ENCODE measurements at places on chromosomes 5 and 9.

DNA sequence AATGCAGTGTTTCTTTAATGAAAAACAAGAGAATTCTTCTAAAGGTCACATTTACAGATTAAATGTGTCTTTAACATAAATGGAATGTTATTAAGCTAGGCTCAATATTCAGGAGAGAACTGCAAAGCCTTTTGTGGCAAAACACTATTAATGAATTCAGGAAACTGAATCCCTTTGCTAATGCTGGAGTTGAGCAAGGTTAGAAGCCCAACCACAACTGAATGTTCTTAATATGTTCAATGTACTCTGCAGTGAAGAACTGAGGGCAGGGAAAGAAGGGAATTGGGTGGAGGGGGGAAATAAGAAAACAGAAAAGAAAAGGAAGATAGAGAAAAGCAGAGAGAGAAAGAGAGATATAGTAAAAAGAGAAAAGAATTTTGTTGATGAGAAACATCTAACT lies 276.7 kb upstream of the TMEM161B start:
- no peak overlapping the region for H3K27ac ChIP-seq
- H3K4me1 ChIP-seq: no peaks in the 10 kb centered on the region
- DNase-seq: no peak
- no peak overlapping the region for H3K4me3 ChIP-seq
- no peaks in the 10 kb centered on the region for H3K36me3 ChIP-seq

GRCh38 chr5:74580729-74581109 lies 59.8 kb downstream of the ENC1 start:
- H3K36me3 ChIP-seq: no peaks in the 10 kb centered on the region
- H3K4me1 ChIP-seq: peaks cover 9% of the 10 kb centered on the region
- H3K27ac ChIP-seq: no peak overlapping the region
- H3K27me3 ChIP-seq: no peaks in the 10 kb centered on the region

- H3K27me3 ChIP-seq: peaks cover 14% of the 10 kb centered on the region
- no peak overlapping the region for H3K27ac ChIP-seq
- no peaks in the 10 kb centered on the region for H3K4me1 ChIP-seq
- H3K4me3 ChIP-seq: no peak overlapping the region
Observed at GRCh38 chr9:122111413-122112085, 18.4 kb upstream of the TTLL11 start.

DNA sequence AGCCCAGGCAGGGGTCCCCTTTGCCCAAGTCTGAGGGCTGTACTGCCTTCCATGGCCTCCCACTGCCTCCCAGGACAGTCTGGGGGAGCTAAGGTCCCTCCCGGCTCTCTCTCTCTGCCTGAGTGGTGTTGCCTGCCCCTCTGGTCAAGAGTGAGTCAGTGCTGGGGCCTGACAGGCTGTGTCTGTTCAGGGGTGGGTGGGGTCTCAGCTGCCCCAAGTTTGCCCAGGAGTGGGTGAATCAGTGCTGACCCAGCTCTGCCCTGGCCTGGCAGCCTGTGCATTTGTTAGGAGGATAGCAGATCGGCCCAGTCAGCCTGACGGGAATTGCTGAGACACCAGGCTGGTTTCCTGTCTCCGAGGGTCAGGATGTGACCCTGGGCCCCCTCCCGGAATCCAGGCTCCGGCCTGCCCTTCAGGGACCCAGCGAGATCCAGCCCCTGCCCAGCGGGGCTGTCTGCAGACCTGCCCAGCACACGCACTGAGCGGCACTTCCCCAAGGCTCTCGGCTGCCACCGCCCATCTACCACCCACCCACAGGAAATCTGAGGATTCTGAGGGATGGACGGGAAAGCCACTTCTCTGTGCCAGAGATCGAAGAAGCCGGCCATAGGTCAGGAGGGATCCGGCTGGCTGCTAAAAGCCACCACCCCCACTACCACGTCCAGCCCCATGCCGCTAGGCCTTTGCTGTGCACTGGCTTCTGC lies 15.9 kb downstream of the ENG start:
- H3K4me1 ChIP-seq: peaks cover 49% of the 10 kb centered on the region
- no peaks in the 10 kb centered on the region for H3K27me3 ChIP-seq
- DNase-seq: peak; percentile 92
- no peak overlapping the region for H3K4me3 ChIP-seq

GRCh38 chr9:80072451-80072850 lies 500.7 kb downstream of the TLE4 start:
- H3K4me3 ChIP-seq: no peak overlapping the region
- no peaks in the 10 kb centered on the region for H3K36me3 ChIP-seq
- H3K27ac ChIP-seq: no peak overlapping the region
- H3K27me3 ChIP-seq: no peaks in the 10 kb centered on the region
- no peaks in the 10 kb centered on the region for H3K4me1 ChIP-seq

GRCh38 chr9:78437806-78438205 lies 140.9 kb downstream of the PSAT1 start:
- peaks cover 45% of the 10 kb centered on the region for H3K27me3 ChIP-seq
- H3K4me3 ChIP-seq: no peak overlapping the region
- DNase-seq: no peak
- H3K4me1 ChIP-seq: no peaks in the 10 kb centered on the region
- H3K36me3 ChIP-seq: no peaks in the 10 kb centered on the region

GRCh38 chr5:143308731-143309130 lies 94.8 kb downstream of the NR3C1 start:
- H3K4me1 ChIP-seq: peaks cover 48% of the 10 kb centered on the region
- no peak overlapping the region for H3K4me3 ChIP-seq
- DNase-seq: no peak

DNA sequence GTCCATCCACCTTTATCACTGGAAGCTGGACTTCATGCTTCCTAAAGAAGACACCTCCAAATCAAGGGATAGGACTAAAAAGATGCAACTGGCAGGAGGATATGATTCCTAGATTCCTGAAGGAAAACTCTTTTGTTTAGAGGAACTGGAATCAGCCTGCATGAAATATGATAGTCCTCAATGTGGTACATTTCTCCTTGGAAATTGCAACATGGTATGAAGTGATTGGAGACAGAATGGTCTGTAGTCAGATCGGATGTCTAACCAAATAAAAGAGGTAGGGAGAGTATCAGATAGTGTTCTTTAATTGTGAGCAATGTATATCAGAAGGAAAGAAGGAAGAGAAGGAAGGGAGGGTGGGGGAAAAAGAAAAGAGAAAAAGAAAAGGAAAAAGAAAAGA lies 116.1 kb upstream of the FSTL4 start:
- H3K27me3 ChIP-seq: no peaks in the 10 kb centered on the region
- no peak overlapping the region for H3K4me3 ChIP-seq
- no peaks in the 10 kb centered on the region for H3K36me3 ChIP-seq
- no peaks in the 10 kb centered on the region for H3K4me1 ChIP-seq

GRCh38 chr5:38069360-38069759 lies 189.0 kb upstream of the EGFLAM start:
- H3K4me3 ChIP-seq: no peak overlapping the region
- DNase-seq: no peak
- no peak overlapping the region for H3K27ac ChIP-seq
- H3K27me3 ChIP-seq: no peaks in the 10 kb centered on the region
- no peaks in the 10 kb centered on the region for H3K4me1 ChIP-seq

DNA sequence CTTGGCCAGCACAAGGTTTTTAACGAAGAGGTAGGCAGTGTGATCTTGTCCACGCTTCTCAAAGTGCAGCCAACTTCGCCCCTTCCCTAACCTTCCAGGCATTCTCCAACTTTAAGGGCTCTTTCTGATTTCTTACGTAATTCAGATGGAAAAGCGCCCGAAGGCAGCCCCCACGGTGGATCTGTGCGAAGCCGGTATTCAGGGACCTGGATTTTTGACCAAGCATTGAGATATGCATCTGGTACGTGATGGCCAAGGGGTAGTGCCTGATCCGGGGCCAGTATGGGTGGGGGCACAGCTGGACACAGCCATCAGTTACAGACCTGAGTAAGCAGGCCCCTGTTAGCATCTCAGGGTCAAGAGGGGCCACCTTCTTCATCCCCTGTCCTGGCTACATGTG lies 80.0 kb downstream of the AMBP start:
- no peak overlapping the region for H3K4me3 ChIP-seq
- H3K27me3 ChIP-seq: no peaks in the 10 kb centered on the region
- no peak for DNase-seq
- H3K4me1 ChIP-seq: peaks cover 13% of the 10 kb centered on the region
- no peak overlapping the region for H3K27ac ChIP-seq

- H3K4me1 ChIP-seq: no peaks in the 10 kb centered on the region
- H3K27me3 ChIP-seq: no peaks in the 10 kb centered on the region
- DNase-seq: no peak
- H3K27ac ChIP-seq: no peak overlapping the region
- no peaks in the 10 kb centered on the region for H3K36me3 ChIP-seq
- no peak overlapping the region for H3K4me3 ChIP-seq
Observed at GRCh38 chr5:149166591-149167100, 25.4 kb downstream of the ABLIM3 start.

- H3K27ac ChIP-seq: no peak overlapping the region
- H3K27me3 ChIP-seq: no peaks in the 10 kb centered on the region
- no peak overlapping the region for H3K4me3 ChIP-seq
- H3K36me3 ChIP-seq: no peaks in the 10 kb centered on the region
- no peaks in the 10 kb centered on the region for H3K4me1 ChIP-seq
Observed at GRCh38 chr9:122084026-122084675, 9.0 kb downstream of the TTLL11 start.

GRCh38 chr5:171462928-171463861 lies 43.7 kb downstream of the FGF18 start:
- H3K27ac ChIP-seq: no peak overlapping the region
- no peaks in the 10 kb centered on the region for H3K36me3 ChIP-seq
- no peak overlapping the region for H3K4me3 ChIP-seq
- H3K4me1 ChIP-seq: no peaks in the 10 kb centered on the region
- no peaks in the 10 kb centered on the region for H3K27me3 ChIP-seq

GRCh38 chr5:75656311-75657003 lies 45.2 kb downstream of the ANKDD1B start:
- H3K36me3 ChIP-seq: no peaks in the 10 kb centered on the region
- no peaks in the 10 kb centered on the region for H3K4me1 ChIP-seq
- peak overlapping the region; percentile 66 for H3K27ac ChIP-seq
- no peak for DNase-seq
- peak overlapping the region; percentile 40 for H3K4me3 ChIP-seq

DNA sequence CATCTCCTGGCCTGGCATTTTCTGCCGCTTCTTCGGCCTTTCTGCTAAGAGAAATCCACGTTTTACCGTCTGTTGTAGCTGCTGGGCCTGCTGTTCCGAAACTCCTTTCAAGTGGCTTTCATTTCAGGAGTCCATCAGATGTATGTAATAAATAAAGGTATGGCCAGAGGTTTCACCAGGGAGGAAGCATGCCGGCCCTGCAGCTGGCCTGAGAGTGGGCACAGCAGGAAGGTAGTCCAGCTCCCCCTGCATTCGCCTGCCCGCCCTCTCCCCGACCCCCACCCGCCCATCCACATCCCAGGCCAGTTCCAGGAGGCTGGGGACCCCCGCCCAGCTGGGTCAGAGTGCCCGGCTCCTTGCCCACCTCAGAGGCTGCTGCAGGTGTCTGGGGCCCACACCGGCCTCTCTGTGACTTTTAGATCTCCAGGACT lies 46.4 kb upstream of the EXOC3 start:
- no peak overlapping the region for H3K27ac ChIP-seq
- H3K27me3 ChIP-seq: peaks cover 6% of the 10 kb centered on the region
- peaks cover 6% of the 10 kb centered on the region for H3K4me1 ChIP-seq
- no peak for DNase-seq

- no peaks in the 10 kb centered on the region for H3K36me3 ChIP-seq
- no peaks in the 10 kb centered on the region for H3K4me1 ChIP-seq
- no peaks in the 10 kb centered on the region for H3K27me3 ChIP-seq
- H3K4me3 ChIP-seq: no peak overlapping the region
- DNase-seq: no peak
- no peak overlapping the region for H3K27ac ChIP-seq
Observed at GRCh38 chr9:5876711-5877110, 14.0 kb upstream of the MLANA start.

DNA sequence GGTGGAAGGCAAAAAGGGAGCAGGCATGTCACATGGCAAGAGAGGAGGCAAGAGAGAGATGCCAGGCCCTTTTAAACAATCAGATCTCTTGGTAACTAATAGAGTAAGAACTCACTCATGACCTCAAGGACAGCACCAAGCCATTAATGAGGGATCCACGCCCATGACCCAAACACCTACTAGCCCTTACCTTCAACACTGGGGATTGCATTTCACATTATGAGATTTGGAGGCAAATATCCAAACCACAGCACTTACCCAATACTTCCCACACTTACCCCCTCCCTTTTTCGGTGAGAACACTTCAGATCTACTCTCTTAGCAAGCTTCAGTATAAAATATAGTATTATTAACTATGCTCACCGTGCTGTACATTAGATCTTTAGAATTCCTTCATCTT lies 41.9 kb downstream of the ZNF354A start:
- no peak overlapping the region for H3K4me3 ChIP-seq
- no peaks in the 10 kb centered on the region for H3K4me1 ChIP-seq
- H3K36me3 ChIP-seq: no peaks in the 10 kb centered on the region

GRCh38 chr5:173629628-173630027 lies 13.2 kb upstream of the BOD1 start:
- H3K27me3 ChIP-seq: no peaks in the 10 kb centered on the region
- H3K4me1 ChIP-seq: no peaks in the 10 kb centered on the region
- no peak overlapping the region for H3K4me3 ChIP-seq
- no peak overlapping the region for H3K27ac ChIP-seq

- H3K27me3 ChIP-seq: no peaks in the 10 kb centered on the region
- peak overlapping the region; percentile 39 for H3K27ac ChIP-seq
- H3K4me3 ChIP-seq: no peak overlapping the region
- peaks cover 25% of the 10 kb centered on the region for H3K4me1 ChIP-seq
- H3K36me3 ChIP-seq: no peaks in the 10 kb centered on the region
Observed at GRCh38 chr9:83281306-83282255, 218.6 kb upstream of the RASEF start.

DNA sequence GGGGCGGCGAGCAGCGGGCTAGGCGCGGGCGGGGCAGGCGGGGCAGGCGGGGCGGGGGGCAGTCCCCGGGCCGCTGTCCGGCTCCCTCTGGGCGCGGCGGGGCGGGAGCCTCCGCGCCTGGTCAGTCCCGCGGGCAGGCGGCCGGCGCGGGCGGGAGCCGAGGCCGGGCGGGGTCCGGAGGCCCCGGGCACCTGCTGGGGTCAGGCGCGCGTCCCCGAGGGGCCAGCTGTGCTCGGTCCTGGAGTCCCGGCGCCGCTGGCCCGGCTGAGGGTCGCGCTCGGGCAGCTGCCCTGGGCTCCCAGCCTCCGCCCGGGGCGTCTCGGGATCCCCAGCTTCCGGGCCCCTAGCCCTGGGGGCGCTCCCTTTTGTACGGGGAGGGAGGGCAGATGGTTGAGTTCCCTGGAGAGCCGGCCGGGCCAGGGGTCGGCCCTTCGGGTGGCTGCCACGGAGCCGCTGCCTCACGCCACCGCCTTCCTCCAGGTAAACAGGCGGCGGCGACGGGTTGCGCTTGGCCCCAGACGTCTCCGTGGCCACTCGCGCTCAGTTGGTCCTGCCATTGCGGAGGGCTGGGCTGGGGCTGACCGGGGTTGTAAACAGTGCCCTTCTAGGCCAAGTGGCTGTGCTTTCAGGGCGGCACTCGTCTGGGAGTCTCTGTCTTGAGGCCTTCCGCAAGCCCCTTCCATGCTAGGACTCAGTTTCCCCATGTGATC lies 473 bp downstream of the ZBTB34 start:
- H3K27ac ChIP-seq: peak overlapping the region; percentile 93
- DNase-seq: no peak
- peaks cover 25% of the 10 kb centered on the region for H3K4me1 ChIP-seq
- H3K36me3 ChIP-seq: peaks cover 21% of the 10 kb centered on the region
